Activated CD4-positive, alpha-beta T cell treated with anti-CD3 and anti-CD28 coated beads for 1 hour (primary cell): ENCODE measurements at places on chromosomes 16 and 17.

- DNase-seq: no peak
Measured at GRCh38 chr16:11045441-11045840, 101.1 kb downstream of the CLEC16A start.

DNA sequence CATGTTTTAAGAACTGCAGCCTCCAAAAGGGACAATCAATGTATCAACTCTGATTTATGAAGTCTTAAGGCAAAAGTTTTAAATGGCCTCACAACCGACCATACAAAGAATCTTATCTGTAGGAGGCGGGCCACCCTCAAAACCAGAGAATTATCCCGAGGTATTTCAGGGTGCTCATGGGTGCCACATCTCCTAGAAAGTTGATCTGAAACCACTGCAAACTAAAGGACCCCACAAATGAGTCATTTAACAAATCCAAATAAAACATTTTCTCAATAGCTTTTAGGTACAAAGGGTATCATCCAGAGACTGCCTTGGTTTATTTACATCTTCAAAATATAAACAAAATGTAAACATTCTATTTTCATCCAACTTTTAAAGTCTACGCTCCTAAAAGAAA lies 6.8 kb downstream of the ERN1 start:
- DNase-seq: no peak

- DNase-seq: no peak
Measured at GRCh38 chr17:60914078-60914477, 236.4 kb downstream of the BCAS3 start.

DNA sequence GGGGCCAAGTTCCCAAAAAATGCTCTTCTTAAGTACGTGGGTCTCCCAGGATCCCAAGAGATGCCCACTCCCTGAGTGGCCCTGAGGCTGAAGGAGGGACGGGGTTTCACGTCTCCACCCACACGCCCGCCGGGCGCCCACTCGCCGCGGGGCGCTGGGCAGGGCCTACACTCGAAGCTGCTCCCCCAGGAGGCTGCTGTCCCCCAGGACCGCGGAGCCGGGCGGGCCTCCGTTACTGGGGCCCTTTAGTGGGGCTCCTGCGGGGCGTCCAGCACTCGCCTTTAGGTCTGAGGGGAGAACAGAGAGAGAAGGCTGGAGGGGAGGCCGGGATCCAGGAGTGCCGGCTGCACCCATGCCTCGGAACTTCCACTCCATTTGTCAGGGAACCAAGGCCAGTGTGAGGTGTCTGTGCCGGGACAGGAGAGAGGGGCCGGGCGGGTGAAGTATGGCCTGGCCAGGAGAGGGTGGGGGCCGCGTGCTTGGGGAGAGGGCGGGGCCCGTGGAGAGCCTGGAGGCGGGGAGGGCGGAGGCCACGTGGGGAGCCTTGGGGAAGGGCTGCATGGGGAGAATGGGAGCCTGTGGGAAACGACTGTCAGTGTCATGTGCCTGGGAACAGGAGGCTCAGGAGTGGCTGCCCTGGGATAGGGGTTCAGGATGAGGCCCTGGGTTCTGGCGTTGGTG lies 18.8 kb downstream of the NUBP1 start:
- no peak for DNase-seq

DNA sequence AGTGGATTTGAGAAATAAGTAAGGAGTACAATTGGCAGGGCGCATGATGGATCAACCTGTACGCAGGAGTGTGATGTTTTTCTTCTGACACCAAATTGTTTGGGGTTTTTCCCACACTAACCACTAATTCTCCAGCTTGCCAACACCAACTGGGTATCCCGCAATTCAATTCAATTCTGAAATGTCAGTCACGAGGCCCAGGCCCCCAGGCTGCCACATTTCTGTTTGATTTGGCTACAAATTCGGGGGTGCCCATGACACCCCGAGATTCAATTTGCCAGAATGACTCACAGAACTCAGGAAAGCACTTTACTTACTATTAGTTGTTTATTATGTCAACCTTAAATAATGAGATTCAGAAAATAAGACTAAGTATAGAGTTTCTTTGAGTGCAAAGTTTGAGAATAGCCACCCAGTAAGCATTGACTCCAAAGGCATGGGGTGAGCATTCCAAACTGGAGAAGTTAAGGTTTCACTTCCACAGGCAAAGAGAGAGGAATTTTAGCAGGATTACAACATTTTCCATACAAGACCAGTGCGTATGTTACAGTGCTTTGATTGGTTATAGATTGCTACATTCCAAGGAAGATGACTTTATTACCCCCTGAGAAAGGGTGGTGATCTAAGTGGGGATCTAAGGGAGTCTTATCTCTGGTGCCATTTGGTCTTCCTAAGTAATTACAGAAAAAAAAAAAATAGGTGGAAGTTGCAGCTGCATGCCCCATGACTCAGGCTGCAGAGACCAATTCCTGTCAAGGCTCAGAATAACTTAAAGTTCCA lies 11.5 kb downstream of the SLC46A1 start:
- DNase-seq: no peak

DNA sequence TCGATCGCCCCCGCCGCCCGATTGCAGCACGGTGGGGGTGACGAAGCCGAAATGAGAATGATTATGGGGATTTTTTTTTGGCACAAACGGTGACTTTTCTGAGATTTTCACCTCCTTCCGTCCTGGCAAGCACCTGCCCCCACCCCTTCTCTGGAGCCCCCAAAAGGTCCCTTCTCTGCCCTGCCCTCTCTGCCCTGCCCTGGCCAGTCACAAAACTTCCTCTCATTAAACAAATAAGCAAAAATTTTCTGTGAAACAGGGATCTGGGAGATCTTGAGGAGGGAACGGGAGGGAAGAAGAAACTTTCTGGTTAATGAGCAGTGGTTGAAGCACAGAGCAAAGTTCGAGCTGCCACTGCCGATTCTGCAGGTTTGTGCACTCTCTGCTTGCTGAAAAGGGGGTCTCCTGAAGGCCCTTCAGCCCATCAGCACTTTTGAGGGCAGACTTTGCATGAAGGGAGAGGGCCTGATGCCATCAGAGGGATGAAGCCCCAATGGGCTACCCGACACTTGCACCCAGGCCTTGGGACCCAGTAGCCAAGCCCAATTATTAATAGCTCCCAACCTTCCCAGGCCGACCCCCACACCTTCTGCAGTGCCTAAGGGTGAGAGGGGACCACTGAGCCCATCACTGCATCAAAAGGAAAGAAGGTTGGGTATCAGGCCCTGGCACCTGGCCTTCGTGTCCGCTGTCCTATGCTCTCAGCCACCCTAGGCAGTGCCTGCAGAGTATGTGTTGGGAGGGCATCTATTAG lies 1.0 kb upstream of the HOXB8 start:
- no peak for DNase-seq

- no peak for DNase-seq
Measured at GRCh38 chr16:62814891-62815290, 778.7 kb upstream of the CDH8 start.

DNA sequence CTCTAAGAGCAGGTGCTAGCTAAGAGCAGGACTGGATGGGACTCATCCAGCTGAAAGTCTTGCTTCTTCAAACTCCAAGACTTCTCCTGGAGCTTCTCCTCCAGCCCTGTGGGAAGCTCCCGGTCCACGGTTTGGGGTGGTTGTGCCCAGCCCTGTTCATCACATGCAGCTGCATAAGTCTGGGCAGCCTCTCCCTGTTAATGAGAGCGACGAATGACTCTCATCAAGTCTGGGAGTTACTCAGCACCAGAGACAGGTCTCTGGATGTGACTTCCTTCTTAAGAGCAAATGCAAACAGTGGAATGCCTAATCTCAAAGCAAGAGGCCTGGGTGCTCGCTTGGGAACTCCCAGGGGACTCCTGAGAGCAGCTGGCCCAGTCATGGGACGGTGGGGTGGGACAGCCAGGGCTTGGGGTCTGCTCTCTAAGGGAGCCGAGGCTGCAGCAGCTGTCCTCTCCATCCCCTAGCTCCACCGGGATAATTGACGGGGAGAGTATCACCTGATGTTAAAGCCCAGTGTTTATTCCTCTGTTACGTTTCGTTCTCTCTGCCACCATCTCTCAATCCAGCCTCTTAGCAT lies 35.3 kb upstream of the CRHR1 start:
- no peak for DNase-seq

DNA sequence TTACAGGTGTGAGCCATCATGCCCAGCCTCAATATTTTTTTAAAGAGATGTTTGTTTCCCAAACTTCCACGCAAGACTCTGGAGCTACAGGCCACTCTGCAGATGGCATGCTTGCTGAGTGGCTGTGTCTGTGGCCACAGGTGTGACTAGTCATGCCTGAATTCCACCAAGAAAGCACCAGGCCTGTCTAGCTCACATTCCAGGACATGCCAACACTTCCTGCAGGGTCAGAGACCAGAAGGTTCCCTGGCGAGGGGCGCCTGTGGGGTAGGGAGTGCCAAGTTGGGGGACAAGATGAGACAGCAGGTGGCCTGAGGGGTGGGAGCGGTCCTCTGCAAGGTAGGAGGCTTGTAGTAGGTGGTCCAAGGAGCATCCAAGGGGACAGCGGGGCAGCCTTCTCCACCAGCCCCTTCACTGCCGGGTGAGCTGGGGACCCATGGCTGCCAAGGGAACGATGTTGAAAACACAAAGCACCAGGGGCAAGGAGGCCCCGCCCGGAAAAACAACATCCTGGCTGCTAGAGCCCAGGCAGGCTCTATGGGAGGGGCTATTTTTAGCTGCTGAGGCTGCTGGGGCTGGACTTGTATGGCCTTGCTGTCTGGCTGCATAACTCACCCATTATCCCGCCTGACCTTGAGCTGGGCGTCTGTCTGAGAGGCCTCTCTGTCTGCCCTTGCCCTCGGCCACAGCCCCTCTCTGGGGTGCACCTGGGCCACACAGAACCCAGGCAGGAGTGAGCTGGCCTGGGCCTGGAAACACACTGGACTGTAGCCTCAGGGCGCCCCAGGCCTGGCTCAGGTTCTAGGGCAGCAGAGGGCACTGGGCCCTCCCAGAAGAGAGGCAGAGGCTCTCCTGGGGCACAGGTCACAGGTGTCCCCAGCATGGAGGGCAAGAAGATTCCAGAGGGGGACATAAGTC lies 5.7 kb downstream of the TRIM47 start:
- DNase-seq: peak; percentile 40
